ENCODE measurements at places on chromosomes 1 and 21.
A peak's percentile ranks its signal among the peaks of the same experiment; 100 is the strongest.

- peaks cover 10% of the 10 kb centered on the region for H3K27me3 ChIP-seq
- H3K4me1 ChIP-seq = peaks cover 11% of the 10 kb centered on the region
- no peaks in the 10 kb centered on the region for H3K36me3 ChIP-seq
These were observed 5.3 kb upstream of the PRRC2C start for GRCh38 chr1:171480035-171480434.

DNA sequence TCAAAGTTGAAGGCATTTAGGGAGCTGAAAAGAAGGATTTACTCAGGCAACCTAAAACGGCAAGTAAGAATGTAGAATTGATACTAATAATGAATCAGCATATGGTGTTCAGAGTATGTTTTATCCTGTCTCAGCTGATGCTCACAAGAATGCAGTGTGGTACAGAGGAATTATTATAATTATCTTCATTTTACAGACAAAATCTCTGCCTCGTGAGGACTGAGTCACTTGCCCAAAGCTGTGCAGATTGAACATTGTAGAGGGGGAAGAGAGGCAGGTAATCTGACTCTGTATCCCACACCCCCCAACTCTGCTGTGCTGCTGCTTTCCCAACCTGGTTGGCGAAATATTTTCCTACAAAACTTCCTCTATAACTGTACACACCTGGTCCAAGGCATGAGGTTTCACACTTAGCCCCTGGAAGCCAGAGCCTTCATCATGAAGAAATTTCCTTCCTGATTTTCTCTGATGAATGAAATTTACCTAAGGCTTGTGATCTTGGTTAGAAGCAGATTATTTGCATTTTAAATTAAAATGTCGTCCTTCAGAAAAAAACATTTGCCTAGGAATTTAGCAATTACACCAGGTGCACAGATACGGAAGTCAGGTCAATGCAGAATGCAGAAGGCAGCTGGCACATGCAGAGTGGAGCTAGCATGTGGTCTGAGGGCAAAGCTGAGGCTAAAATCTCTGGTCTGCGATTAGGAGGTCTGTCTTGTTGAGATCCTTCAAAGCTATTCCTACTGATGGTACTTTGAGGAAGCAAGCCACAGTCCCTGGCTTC is 52.8 kb downstream of the DPT start:
- H3K4me3 ChIP-seq = no peak overlapping the region
- no peak for DNase-seq
- no peaks in the 10 kb centered on the region for H3K36me3 ChIP-seq
- H3K4me1 ChIP-seq = no peaks in the 10 kb centered on the region
- H3K27me3 ChIP-seq = peaks cover 18% of the 10 kb centered on the region

GRCh38 chr1:50959303-50959912 is 659 bp downstream of the FAF1 start:
- peak overlapping the region; percentile 75 for H3K27ac ChIP-seq
- peak overlapping the region; percentile 87 for H3K4me3 ChIP-seq
- H3K36me3 ChIP-seq = peaks cover 6% of the 10 kb centered on the region
- peaks cover 19% of the 10 kb centered on the region for H3K4me1 ChIP-seq

DNA sequence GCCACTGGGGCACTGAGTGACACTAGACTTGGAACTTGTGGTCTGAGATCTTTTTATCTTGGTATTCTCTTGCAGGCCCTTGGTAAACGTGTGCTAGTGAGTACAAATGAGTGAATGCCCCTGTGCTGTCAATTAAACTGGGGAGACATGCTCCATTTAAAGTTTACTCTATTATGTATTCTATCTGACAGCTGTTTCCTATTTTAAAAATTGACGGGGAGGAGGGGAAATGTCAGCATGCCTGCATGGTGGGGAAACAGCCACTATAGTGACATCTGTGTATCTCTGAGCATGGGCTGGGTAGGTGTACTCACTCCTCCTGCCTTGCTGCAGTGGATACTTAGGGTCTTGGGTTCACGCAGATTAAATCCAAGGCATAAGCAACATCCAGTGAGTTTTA is 59.0 kb upstream of the IKBKE start:
- H3K27ac ChIP-seq = no peak overlapping the region
- peaks cover 40% of the 10 kb centered on the region for H3K36me3 ChIP-seq
- no peak for DNase-seq
- no peak overlapping the region for H3K4me3 ChIP-seq
- no peaks in the 10 kb centered on the region for H3K27me3 ChIP-seq

DNA sequence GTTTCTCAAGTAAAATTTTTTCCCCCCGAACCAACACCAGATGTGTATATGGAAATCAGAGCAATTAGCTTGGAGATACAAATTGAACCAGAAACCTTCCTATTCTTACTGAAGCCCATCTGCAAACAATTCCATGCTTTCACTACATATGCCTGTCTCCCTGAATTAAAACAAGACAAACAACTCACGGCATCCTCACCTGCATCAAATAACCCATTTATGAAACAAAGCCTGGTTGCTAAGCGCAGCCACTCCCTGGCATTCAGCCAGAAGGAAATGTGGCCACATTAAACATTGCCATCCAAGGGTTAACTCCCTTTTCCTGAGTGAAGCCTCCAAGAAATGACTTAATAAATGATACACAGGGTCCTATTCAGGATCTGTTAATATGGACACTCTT is 55.3 kb downstream of the APP start:
- no peaks in the 10 kb centered on the region for H3K27me3 ChIP-seq
- no peak overlapping the region for H3K27ac ChIP-seq
- DNase-seq = no peak
- H3K4me1 ChIP-seq = peaks cover 11% of the 10 kb centered on the region
- H3K36me3 ChIP-seq = peaks cover 7% of the 10 kb centered on the region
- H3K4me3 ChIP-seq = no peak overlapping the region

DNA sequence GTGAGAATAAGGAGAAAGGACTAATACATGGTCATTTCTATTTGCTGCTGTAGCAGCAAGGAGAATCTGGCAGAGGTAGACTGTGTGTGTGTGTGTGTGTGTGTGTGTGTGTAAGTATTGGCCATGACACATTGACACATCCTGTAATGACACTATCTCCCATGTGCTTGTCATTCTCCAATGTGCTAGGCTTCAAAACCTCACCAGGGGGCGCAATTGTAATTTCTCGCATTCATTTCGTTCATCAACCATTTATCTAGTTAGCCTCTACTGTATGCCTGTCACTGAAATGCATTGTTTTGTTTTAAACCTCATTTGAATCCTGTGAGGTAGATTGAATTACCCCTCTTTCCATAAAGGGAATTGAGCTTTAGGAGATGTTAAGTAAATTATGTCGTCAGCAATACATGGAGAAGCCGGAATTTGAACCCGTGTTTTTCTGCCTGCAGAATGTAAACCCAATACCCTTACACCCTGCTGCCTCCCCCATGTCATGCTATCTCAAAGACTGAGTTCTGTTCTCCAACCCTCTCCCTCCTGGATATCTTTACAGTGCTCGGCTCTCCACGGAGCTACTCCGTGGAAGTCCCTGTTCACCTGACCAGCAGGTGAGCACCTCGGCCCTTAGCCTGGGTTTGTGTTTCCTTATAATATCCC is 100.8 kb downstream of the UCK2 start:
- peaks cover 7% of the 10 kb centered on the region for H3K27me3 ChIP-seq
- H3K36me3 ChIP-seq = no peaks in the 10 kb centered on the region
- peak; percentile 40 for DNase-seq
- H3K27ac ChIP-seq = no peak overlapping the region
- H3K4me1 ChIP-seq = peaks cover 14% of the 10 kb centered on the region

- H3K36me3 ChIP-seq = no peaks in the 10 kb centered on the region
- H3K27me3 ChIP-seq = no peaks in the 10 kb centered on the region
- peak overlapping the region; percentile 89 for H3K4me3 ChIP-seq
- no peak overlapping the region for H3K27ac ChIP-seq
These were observed 4.6 kb downstream of the OBSCN start for GRCh38 chr1:228212415-228212965.

DNA sequence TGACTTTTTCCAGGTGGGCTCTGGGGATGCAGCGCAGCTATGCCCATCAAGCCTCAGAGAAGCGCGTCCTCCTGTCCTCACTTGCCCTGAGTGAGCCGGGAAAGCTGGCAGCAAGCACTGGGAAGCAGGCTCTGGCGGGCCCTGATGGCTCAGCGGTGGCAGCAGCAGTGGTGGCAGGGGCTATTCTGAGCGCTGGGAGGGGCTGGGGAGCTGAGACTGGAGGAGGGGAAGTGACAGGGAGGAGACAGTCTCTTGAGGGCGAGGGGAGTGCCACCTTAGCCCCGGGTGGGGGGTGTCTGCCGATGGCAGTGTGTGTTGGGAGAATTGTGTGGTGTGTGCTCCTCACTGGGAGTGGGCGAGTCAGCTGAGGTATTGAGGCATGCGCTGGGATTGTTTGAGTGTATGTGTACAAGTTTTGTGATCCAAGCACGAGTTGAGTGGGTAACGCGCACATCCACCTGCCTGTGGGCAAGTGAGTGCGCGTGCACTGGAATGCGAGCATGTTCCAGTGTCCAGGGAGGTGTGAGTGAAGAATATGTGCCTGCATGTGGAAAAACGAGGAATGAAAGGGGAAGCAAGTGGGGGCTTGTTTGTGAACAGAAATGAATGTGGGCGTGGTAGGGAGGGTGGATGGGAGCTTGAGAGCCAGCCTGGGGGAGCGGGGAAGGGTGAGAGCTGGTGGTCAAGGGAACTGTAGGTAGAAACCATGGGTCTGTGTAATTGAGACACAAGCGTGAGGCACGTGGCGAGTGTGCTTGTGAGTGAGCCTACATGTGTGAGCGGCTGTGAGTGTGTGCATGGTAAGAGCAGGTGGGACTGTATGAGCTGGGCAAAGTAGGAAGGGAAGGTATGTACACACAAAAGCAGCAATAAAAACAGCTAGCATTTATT is 2.9 kb upstream of the FOXO6 start:
- peaks cover 28% of the 10 kb centered on the region for H3K27me3 ChIP-seq
- DNase-seq = no peak
- no peak overlapping the region for H3K27ac ChIP-seq
- H3K4me1 ChIP-seq = peaks cover 3% of the 10 kb centered on the region
- no peaks in the 10 kb centered on the region for H3K36me3 ChIP-seq

DNA sequence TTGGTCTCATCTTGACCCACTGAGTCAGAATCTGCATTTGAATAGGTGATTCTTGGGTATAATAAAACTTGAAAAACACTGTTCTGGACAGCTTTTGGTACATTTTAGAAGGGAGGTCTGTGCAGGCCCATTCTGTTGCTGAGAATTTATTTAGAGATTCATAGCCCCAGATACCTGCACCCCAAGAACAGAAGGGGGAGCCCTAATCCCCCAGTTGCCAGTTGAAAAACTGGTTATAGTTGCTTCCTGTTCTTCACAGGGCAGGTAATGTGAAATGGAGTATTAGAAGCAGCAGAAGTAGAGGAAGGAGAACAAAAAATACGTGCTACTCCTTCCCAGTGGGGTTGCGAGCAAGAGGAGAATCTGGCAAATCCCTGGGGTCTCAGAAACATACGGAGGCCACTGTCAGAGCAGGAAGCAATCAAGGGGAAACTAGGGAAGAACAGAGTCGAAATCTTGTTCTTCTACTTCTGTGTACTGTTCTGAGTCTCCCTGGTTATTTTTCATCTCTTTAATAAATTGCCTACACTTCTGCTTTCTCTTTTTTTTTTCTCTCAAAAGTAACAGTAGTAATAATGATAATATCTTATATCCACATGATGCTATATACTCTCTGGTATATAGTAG is 4.6 kb upstream of the CLCA2 start:
- H3K27me3 ChIP-seq = peaks cover 17% of the 10 kb centered on the region
- H3K27ac ChIP-seq = no peak overlapping the region
- H3K36me3 ChIP-seq = no peaks in the 10 kb centered on the region
- H3K4me1 ChIP-seq = peaks cover 4% of the 10 kb centered on the region
- DNase-seq = peak; percentile 21

- no peak for DNase-seq
- no peak overlapping the region for H3K4me3 ChIP-seq
- H3K27me3 ChIP-seq = no peaks in the 10 kb centered on the region
- H3K36me3 ChIP-seq = no peaks in the 10 kb centered on the region
- H3K4me1 ChIP-seq = no peaks in the 10 kb centered on the region
These were observed 332.9 kb upstream of the PTBP2 start for GRCh38 chr1:96388421-96389310.

DNA sequence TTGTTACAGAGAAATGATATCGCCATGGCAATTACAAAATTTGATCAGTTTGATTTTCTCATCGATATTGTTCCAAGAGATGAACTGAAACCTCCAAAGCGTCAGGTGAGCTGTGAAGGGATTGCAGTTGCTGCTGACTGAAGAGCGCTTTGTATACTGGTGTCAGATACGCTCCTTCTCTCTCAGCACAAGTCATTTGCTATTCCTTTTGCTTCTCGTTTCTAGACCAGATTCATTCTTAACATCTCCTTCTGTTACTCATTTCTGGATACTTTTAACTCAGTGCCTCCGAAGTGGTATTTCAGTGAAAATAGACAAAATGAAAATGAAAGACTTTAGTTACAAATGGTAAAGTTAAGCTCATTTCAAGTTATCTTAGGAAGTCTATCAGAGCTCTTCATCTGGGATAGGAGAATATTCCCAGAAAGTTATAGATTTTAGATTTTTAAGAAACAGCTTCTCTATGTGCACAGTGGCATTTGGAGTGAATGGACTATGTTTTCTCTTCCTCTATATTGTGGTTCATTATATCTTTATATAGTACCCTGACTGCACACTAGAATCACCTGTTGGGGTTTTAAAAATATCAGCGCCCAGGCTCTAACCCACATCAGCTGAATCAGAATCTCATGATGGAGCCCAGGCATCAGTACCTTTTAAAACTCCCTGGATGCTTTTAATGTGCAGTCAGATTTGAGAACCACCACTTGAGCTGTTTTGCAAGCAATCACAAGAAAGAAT is 30.3 kb upstream of the KCNQ4 start:
- H3K4me1 ChIP-seq = peaks cover 28% of the 10 kb centered on the region
- peak overlapping the region; percentile 61 for H3K4me3 ChIP-seq
- H3K27ac ChIP-seq = peak overlapping the region; percentile 91

DNA sequence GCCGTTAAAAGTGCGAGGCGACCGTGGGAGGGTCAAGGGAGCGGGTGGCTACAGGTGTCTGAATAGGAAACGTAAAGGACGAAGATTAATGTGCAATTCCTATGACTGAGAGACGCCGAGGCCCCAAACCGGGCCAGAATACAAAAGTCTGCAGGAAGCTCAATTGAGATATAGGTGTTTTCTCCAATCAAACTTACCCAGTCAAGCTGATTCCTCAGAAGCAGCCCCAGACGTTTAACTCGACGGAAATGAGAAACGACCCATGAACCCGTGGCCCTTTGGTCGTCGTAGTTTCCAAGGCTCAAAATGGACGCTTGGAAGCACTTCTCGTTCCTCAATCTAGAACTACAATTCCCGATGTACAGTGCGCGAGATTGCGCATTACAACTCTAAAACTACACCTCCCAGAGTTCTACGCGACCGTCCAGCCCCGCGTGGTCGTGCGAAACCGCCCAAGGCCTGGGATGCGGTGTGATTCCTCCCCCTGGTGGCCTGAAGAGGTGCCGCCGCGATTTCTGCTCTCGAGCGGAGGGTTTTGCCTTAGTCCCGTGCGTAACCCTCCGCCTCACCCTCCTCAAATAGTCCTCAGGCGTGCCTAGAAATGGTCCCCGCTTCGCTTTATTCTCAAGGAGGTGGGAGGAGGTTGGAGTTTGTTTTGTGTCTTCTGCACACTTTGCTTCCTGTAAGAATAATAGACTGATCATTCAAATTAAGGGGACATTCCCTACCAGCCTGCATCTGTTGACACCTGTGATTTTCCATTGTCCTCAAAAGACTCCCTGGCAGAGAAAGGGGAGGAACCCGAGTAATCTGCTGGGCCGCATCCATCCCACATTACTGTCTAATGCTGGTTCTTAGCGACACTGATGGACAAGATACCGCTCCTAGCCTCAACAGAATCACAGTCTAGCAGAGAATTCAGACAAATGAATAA is at the start of gene PAFAH2:
Gene PAFAH2 (minus strand): TSS at position 236 of the 934 bp plus-strand sequence. CDS start 7,247 bp downstream, outside the sequence.
- no peaks in the 10 kb centered on the region for H3K36me3 ChIP-seq
- peak within 1 kb of the TSS; percentile 98 for H3K4me3 ChIP-seq
- DNase-seq = peak; percentile 96
- H3K4me1 ChIP-seq = peaks cover 23% of the 10 kb centered on the region
